Activated CD4-positive, alpha-beta T cell treated with anti-CD3 and anti-CD28 coated beads, Interleukin-2, Interleukin-6, amounts not matched to agents 100 ng/mL and 50 ng/mL, durations not matched to agents 16 hours and 8 hours (primary cell): ENCODE measurements at places on chromosomes 2 and 18.

GRCh38 chr2:30249354-30249753, 18.0 kb downstream of the LBH start:
- no peak for DNase-seq

DNA sequence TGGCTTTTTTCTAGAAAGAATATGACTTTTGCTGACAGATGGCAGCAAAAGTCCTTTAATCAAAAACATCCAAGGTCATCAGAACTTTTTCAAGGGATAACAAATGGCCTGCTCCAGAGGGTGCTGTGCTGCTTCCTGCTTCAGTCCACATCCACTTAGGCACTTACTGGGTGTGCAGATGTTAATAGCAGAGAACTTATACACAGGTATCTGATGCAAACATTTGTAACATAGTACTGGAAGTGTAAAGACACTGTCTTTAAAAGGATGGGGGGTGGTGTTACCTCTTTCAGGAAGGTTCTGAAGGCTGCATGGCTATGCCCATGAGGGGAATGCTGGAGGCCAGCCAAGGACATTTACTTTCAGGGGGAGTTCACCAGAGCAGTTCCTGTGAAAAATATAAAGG, 5.5 kb downstream of the HOXD8 start:
- DNase-seq: no peak

- no peak for DNase-seq
Measured at GRCh38 chr2:52402128-52402527, 1365.5 kb upstream of the CHAC2 start.

DNA sequence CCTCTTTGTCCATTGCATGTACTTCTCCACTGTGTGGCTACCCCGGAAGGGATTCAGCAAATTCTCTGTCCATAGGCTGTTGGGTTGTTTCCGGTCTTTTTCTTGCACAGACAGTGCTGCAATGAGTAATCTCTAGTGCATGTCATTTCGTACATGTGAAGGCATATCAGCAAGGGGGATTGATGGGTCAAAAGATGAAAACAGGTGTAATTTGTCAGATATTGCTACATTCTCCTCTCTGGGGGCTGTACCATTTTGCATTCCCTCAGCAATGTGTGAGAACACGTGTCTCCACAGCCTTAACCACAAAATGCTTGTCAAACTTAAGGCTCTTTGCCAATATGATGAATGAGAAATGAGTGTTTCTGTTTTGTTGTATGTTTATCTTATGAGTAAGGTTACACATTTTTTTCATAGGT, 60.5 kb downstream of the KLHL29 start:
- DNase-seq: peak; percentile 1

DNA sequence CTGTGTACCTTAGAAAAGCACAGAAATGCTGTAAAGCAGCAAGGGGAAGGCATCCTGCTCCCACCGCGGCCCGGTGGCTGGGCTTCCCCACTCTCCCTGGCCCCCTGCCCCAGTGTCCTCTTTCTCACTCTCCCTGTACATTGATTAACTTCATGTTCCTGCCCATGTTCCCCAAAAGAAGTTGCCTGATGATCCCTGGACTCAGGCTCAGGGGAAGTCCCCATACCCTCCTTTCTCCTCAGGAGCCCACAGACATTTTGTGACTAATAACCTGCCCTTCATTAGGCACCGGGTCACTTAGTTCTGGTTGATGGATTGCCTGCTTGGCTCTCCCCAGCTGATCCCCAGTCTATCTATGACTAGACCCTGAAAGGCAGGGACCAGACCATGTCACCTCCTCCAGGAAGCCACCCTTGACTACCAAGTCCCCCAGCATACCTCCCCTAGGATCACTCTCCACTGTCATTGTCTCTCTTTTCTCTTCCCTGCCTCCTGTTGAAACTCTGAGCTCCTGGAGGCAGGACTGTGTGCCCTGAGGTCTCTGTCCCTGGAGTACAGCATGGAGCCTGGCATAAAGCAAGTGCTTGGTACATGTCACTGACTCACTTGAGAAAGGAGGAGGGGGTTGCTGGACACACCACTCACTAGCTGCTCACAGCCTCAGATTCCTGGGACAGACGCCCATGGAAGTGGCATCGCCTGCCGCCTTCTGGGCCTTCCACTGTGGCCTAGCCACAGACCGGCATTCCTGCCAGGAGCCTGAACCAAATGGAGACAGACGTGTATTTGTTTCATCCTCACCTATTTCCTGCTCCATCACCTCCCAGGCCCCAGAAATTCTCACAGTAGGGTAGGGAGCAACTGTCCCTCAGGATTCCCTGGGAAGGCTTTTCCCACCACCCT, 13.5 kb downstream of the MALL start:
- DNase-seq: no peak

- no peak for DNase-seq
Measured at GRCh38 chr2:206160125-206160806, 571 bp downstream of the EEF1B2 start.

DNA sequence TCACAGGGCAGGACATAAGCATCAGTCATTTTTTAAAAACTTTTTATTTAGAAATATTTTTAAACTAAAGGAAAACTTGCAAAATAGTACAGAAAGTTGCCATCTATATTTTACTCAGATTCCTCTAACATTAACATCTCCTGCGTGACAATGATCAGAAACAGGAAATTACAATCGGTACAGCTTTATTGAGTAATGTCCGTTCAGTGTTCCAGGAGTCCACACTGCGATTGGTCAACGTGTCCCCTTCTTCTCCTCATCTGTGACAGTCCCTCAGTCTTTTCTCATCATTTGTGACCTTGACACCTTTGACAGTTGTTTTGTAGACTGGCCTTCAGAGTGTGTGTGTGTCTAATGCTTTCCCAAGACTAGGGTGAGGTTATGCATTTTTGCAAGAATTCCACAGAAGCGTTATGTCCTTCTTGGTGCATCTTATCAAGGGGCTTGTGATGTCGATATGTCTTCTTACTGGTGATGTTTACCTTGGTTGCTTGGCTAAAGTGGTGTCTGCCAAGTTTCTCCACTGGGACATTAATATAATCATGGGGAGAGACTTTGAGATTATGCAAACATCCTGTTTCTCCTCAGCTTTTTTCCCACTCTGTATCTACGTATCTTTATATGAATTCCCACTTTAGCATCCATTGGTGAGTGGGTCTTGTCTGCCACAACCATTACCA, 21.4 kb upstream of the TMEM177 start:
- DNase-seq: no peak

DNA sequence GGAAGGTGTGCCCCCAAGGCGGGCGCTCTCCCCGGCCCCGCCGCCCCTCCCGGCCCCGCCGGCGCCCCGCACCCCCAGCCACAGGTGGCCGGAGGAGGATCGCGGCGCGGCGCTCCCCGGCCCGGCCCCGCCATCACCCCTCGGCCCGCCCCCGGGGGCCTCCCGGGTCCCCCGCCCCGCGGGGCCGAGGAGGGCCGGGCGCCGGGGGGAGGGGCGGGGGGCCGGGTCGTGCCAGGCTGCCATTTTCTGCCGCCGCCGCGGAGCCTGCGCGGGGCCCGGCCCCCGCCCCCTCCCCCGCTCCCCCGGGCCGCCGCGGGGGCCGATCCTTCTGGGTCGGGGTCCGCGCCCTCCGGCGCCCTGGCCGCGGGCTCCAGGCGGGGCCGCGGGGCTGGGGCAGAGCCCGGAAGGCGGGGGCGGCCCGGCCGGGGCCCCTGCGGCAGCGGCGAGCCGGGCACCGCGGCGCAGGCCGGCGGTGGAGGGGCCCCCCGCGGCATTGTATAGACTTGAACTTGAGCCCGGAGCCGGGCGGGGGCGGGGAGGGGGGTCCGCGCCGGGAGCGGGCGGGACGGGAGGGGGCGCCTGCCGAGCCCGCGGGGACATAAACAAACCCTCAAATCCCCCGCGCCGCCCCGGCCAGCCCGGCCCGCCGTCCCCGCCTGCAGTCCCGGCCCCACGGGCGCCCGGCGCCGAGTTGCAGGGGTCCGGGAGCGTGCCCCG, 556 bp downstream of the DNMT3A start:
- no peak for DNase-seq

GRCh38 chr2:240685771-240686371, 3.2 kb upstream of the AQP12B start:
- DNase-seq: no peak

DNA sequence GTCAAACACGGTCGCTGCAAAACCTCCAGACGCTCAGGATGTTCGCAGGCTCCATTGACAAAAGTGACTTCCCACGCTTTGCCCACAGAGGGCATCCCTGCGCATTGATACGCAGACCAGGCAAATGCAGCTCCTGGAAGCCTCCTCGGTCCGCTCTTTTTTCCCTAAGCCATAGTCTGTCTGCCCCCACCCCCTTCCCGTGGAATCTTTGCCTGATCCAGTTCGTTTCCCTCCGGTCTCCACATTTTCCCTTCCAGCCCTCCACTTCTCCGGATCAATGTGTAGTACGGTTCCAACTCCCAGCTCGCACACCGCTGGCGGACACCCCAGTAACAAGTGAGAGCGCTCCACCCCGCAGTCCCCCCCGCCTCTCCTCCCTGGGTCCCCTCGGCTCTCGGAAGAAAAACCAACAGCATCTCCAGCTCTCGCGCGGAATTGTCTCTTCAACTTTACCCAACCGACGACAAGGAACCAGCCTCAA, at the start of gene DCC:
TSS of gene DCC (plus strand) at position 307 of the 481 bp plus-strand sequence. CDS start 591 bp downstream, outside the sequence.
- DNase-seq: peak; percentile 11

- no peak for DNase-seq
Measured at GRCh38 chr18:40371673-40372072, 1583.4 kb upstream of the PIK3C3 start.

DNA sequence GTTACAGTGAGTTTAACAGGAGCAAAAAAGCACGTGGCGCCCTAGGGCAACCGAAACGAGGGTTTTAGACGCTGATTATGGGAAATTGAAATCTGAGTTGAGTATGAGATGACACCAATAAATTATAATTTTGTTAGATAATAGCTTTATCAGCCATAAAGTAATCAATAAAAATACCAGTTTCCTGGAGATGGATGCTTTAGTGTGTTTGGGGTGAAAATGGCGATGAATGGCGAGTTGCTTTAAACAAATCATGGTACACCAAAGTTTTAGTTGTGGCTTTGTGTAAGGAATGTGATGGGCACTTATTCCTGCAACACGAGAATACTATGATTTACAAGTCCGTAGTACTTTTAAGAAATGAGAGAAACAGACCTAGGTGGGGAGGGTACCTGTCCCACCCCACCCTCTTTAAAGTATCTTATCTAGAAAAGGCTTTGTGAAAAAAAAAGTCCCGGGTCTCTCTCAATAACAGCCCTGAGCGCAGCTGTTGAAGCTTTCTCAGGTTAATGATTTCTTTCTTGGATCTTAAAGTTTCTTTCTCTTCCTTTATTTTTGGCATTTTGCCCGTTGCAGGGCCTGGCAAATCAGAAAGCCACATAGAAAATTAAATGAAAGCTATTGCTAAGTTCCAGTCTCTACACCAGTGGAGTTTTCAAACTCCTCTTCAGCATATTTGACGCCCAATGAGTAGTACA, 1.5 kb upstream of the RRM2 start:
- DNase-seq: no peak

DNA sequence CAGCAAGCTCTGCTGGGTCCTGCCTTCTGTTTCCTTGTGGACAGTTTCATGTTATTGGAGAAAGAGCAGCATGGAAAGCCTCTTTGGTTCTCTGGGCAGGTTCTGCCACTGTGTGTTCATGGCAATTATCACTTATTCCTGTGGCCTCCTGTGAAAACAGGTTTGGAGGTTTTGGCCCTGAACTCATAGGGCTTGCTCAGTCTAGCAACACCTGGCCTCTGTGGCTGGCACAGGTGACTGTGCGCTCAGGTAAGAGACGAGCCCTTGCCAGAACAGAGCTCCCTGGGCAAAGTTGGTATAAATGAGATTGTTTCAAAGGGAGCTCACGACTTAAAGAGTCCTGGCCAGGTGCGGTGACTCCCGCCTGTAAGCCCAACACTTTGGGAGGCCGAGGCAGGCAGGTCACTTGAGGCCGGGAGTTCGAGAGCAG, 5.7 kb downstream of the CEP68 start:
- no peak for DNase-seq

DNA sequence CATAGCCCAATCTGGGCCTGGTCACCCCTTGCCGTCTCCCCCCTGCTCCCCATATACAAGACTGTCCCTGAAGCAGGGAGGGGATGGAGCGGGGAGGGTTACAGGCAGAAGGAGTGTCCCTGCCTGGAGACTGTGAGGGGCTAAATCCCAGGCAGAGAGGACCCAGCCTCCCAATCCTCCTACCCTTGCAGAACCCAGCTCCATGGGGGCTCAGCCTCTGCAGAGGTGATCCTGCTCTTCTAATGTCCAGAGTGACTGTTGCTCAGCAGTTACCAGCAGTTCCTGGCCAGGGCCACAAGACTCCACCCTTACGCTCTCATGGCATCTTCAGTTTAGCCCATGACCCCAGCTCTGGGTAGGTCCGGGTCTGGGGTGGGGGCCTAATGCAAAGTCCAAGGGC, 58.1 kb downstream of the COA5 start:
- no peak for DNase-seq

- DNase-seq: no peak
Measured at GRCh38 chr2:28488858-28489575, 6.8 kb upstream of the PLB1 start.

DNA sequence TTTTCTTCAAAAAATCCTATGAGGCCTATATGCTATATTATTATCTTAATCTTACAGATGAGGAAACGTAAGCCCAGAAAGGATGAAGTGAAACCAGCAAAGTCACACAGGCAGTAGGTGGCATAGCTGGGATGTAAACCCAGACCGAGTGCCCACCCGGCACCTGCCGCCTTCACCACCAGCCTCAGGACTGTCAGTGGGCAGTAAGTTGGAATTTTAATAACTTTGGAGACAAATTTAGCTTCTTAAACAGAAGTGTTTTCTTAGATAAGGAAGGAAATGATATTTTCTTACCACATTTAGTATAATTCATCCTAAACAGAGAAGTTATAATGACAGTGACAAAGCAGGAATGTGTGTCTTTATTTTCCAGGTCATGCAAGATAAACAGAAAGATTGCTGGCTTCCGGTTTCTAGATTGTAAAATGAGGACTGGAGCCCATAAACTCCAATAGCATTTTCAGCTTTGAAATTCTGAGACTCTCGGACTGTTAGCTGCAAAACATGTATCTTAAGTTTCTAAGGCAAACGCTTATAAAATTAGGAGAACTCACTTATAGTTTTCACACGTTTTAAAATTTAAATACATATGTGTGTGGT, 59.3 kb downstream of the CD8B2 start:
- DNase-seq: no peak

- no peak for DNase-seq
Measured at GRCh38 chr2:9762164-9762563, 81.1 kb upstream of the TAF1B start.

- DNase-seq: no peak
Measured at GRCh38 chr2:229033816-229034215, 237.3 kb downstream of the PID1 start.

GRCh38 chr2:59868981-59869380, 684.5 kb downstream of the BCL11A start:
- DNase-seq: no peak
